ENCODE measurements at places on chromosomes 3 and 15. TPM values are rescaled to one million over a fixed set of nuclear protein-coding genes. Genes with fewer than 3 reads are reported as not detected.

- DNase-seq: no peak
Observed at GRCh38 chr3:71047616-71048531, 535.7 kb downstream of the FOXP1 start.

Gene SLC28A2
- total RNA-seq: not detected

Gene VEPH1
- not detected for total RNA-seq

Gene KCNMB3
- total RNA-seq: 0.29 TPM

Gene CORO2B
- total RNA-seq: 0.07 TPM
